ENCODE measurements at places on chromosomes 3 and 15. TPM values are rescaled to one million over a fixed set of nuclear protein-coding genes. Genes with fewer than 3 reads are reported as not detected.

The ZNF621 gene
- 20.7 TPM for polyA plus RNA-seq

DNA sequence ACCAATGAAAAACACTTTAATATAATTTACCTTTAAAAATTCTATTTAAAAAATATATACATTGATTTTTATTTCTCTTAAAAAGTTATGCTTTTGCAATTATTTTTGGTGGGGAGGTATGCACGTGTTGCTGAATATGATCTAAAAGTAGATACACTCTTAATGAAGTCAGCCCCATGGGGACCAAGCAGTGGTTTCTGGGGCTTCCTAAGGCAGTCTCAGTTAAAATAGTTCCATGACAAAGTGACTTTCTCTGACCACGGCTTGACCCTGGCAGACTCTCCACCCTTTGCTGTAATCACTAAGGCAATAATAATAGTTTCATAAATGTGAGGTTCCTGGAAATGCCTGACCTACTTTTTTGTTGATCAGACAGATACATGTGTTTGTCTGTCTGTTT lies 50.4 kb downstream of the CCR4 start:
- no peaks in the 10 kb centered on the region for H3K27me3 ChIP-seq
- no peak overlapping the region for H3K4me3 ChIP-seq
- H3K27ac ChIP-seq: no peak overlapping the region

DNA sequence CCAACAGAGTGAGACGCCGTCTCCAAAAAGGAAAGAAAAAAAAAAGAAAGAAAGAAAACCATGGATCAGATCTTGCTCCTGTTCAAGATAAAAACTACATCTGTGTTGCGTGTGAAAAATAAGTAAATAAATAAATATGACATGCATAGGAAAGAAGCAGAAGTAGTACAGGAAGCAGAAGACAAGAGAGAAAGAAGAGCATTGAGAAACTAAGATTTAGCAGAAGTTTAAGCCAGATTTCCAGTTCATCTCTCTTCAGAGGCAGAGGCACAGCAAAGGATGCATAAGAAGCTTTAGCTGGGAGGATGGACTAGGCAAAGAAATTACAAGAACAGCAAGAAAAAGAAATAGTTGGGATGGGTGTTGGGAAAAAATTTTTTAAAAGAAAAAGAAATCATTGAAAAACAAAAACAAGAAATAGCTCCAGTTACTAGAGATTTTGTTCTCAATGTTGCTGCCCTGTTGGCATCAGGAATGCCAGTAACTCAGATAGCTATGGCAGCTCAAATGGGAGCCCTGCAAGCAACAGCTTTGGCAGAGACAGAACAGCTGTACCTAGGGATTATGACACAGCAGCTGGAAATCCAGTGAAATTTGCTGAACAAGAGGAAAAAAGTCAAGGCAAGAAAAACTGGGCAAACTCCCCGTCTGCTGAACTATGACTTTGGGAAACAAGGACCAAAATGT lies 17.3 kb downstream of the AP3S2 start:
- no peak for DNase-seq
- no peak overlapping the region for H3K4me3 ChIP-seq
- no peaks in the 10 kb centered on the region for H3K4me1 ChIP-seq

DNA sequence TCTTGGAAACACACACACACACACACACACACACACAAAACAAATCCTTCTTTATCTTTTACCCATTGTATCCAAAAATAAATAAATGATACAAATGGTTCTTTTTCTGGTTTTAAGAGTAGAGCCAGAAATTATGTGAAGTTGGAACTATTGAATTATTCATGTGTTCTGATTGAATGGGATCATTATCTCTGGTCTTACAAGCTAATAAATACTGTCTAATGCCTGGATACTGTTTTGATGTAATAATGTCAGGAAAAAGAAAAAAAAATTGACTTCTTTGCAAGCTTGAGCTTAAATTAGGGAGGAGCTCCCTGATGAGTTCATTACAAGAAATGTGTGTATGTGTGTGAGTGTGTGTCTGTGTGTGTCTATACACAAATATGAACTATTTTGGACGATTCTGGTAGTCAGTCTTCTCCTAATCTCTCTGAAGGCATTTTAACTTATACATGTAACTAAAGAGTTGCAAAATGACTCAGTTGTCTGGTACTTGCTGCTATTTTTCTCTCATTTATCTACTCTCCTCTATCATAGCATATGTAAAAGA lies 507.2 kb upstream of the AGTR1 start:
- H3K4me1 ChIP-seq: no peaks in the 10 kb centered on the region
- DNase-seq: no peak
- H3K27ac ChIP-seq: no peak overlapping the region
- no peak overlapping the region for H3K4me3 ChIP-seq
- no peaks in the 10 kb centered on the region for H3K36me3 ChIP-seq

The TMEM108 gene
- polyA plus RNA-seq: 2.8 TPM

DNA sequence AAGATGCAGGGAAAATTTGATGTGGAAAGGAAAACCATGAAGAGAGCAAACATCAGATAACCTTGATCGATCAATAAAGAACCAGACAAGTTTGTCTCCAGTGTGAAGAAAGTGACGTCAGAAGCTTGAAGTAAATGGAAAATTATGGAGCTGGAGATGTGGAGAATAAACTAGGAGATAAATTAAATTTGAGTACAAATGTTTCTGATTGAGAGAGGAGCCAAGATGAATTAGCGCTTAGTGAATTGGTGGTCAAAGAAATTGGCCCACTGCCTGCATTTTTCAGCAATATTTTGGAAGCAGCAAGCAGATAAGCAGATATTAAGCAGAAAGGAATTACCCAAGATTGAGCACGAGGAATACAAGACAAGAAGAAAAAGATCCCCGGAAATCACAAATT lies 567.3 kb upstream of the ZNF385D start:
- no peak overlapping the region for H3K27ac ChIP-seq
- H3K27me3 ChIP-seq: no peaks in the 10 kb centered on the region
- no peak for DNase-seq
- H3K36me3 ChIP-seq: no peaks in the 10 kb centered on the region
- no peaks in the 10 kb centered on the region for H3K4me1 ChIP-seq
- H3K4me3 ChIP-seq: no peak overlapping the region

GRCh38 chr3:157354722-157355121 lies 81.9 kb upstream of the PTX3 start:
- no peaks in the 10 kb centered on the region for H3K36me3 ChIP-seq
- no peaks in the 10 kb centered on the region for H3K4me1 ChIP-seq
- H3K27ac ChIP-seq: no peak overlapping the region
- DNase-seq: no peak
- no peaks in the 10 kb centered on the region for H3K27me3 ChIP-seq
- H3K4me3 ChIP-seq: no peak overlapping the region
